Stomach (tissue), 19 donors: ENCODE measurements at places on chromosomes 6 and 20. TPM values are rescaled to one million over a fixed set of nuclear protein-coding genes. Genes with fewer than 3 reads are reported as not detected.
A peak's percentile ranks its signal among the peaks of the same experiment; 100 is the strongest.

DNA sequence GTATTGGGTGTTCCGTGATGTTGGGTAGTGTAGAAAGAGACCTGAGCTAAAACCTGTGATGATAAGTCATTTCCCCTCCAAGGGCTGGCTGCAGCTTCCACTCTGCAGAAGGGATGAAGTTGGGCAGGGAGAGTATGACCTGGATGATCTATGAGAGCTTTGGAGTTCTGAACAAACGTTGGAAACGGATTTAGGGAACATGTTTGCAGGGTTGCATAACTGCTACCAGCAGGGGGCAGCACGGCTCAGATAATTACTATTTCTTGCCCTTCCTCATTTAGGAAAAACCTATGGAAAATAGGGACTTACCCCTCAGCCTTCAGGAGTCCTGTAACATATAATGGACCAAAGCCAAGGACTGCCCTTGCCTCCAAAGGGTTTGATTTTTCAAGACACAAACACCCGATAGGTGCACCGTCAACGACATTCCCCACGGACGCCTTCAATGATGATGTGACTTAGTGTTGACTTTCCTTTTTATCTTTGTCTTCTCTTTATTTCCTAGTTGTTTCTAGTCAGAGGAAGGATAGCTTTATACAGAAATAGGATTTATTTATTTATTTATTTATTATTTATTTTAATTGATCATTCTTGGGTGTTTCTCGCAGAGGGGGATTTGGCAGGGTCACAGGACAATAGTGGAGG is 164.9 kb upstream of the SASH1 start:
- peak; percentile 76 for DNase-seq

Gene PLG
- 3.3 TPM for total RNA-seq

Gene ECHDC1
- 11.9 TPM for total RNA-seq

Gene MUC22
- total RNA-seq = not detected

- no peak for DNase-seq
These were observed 31.1 kb upstream of the DLGAP4 start for GRCh38 chr20:36275011-36275410.

Gene CHD6
- 84.6 TPM for total RNA-seq

DNA sequence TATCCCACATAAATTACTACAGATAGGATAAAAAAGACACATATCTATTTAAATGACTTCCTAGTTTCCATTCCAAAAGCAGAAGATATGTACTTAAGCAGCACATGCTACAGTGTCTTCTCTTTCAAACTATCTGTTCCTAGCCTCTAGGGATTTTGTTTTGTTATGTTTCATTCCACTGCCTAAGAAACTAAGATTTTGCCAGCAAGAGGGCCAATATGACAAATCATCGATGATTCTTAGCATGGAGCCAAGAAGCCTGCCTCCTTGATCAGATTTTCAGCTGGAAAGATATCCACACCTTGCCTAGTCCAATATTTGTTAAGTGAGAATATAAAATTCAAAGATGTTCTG is 7.0 kb downstream of the SNX5 start:
- DNase-seq = no peak

- no peak for DNase-seq
These were observed 71.3 kb upstream of the STXBP5 start for GRCh38 chr6:147132889-147133288.

DNA sequence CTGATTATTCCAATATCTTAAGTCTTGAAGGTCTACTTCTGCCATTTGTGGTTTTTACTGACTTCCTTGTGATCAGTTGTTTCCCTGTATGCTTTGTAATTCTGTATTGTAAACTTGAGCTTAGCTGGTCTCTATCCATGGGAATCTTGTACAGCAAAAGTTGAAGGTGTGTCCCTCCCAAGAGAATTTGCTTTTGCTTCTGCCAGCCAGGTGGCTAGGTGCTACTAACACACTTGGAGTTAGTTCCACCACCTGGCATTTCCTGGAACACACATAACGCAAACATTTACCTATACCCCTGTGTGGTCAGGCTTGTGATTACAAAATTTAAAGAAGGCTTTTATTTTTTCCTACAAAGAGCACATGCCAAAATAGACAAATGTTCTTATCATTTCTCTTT is 141.2 kb downstream of the GRM4 start:
- peak; percentile 55 for DNase-seq

Gene GCLC
- total RNA-seq = 99.1 TPM

- DNase-seq = no peak
These were observed 37.1 kb downstream of the SLC16A10 start for GRCh38 chr6:111124406-111124805.

GRCh38 chr6:169654598-169655391 is 47.0 kb downstream of the WDR27 start:
- DNase-seq = peak; percentile 77

Gene ARMC2
- total RNA-seq = 2.3 TPM

- DNase-seq = no peak
These were observed 10.6 kb downstream of the BFSP1 start for GRCh38 chr20:17520583-17520982.

GRCh38 chr20:39016041-39016440 is 53.9 kb downstream of the DHX35 start:
- no peak for DNase-seq

Gene NMBR
- not detected for total RNA-seq

GRCh38 chr6:37587866-37588734 is 88.4 kb upstream of the CCDC167 start:
- no peak for DNase-seq

DNA sequence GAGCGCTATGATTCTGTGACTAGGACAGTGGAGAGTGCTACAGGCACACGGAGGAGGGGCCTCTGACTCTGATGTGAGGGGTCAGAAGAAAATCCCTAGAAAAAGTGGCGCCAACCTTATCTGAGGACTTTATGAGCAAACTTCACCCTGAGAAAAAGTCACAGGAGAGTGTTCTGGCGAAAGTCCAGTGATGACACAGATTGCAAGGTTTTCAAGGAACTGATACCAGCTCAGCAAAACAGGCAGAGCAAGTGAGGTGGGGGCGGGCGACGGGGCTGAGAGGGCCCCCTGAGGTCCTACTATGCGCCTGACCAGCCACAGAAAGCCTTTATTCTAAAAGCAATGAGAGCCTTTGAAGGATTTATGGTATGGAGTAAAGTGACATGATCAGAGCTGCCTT is 73.3 kb downstream of the SLC22A23 start:
- peak; percentile 63 for DNase-seq

GRCh38 chr6:25028328-25028727 is 92.6 kb upstream of the RIPOR2 start:
- DNase-seq = no peak

Gene CCDC170
- total RNA-seq = 3.6 TPM

DNA sequence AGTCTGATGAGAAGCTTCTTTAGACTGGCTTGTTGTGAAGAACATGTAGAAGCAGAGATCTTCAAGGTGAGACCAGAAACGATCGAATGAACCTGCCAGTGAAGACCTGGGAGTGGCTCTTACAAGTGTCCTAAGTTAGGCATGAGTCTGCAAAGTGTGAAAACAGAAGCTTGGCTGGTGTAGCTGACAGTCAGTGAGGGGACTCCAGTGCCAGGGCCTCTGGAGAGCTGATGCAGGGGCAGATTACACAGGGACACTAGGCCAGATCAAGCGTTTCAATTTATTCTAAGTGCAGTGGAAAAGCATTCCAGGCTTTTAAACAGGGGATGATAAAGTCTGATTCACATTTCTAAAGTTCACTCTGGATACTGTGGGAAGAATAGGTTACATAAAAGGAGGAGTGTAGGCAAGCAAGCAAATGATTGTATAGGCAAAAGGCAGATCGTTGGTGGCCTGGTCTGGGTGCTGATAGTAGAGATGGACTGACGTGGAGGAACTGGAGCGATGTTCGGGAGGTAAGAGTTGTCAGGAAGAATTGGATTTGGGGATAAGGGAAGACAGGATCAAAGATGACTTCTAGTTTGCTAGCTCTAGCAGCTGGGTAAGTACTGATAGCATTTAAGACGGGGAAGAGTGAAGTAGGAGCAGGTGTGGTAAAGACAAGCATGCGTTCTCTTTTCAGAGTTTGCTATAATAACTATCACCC is 133.5 kb downstream of the MAN1A1 start:
- DNase-seq = no peak

DNA sequence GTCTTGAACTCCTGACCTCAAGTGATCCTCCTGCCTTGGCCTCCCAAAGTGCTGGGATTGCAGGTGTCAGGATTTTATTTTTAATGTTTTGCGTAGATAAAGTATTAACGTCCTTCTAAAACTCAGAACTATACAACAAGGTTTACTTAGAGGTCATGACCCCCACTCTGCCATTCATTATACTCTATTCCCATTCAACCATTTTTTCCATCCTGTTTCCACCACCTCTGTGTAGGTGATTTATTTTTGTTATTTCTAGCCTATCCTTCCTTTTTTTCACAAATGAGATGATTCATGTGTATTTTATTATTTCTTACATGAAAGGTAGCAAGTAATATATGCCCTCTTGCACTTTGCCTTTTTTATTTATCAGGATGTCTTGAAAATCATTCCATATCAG is 138.1 kb downstream of the FARS2 start:
- DNase-seq = no peak

DNA sequence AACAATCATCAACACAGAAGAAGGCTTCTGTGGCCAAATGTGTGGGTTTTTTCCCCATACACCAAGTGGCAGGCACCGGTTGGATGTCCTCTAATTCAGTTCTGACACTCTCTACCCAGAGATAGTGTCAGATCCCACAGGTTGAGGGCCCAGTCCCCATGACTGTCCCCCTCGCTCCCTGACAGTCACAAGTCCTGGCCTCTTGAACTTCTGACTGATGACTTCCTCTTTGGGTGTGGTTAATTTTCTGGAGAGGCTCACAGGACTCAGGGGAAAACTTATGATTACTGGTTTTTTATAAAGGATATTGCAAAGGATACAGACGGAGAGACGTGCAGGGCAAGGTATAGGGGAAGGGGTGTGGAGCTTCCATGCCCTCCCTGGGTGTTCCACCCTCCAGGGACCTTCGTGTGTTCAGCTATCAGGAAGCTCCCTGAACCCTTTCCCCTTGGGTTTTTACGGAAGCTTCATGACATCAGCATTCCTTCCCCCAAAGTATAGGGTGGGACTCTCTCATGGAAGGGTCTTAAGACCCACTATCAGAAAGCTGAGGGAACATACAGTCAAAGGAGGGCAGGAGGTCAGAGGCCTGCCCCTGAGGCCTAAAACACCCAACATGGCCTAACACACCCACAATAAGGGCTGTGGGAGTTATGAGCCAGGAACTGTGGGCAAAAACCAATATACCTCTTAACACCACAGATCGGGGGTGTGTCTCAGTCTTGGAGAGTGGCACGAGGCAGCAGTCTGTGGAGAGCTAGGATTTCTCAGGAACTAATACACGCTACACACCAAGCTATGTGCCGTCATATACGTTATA is 33.3 kb downstream of the FARS2 start:
- DNase-seq = no peak

DNA sequence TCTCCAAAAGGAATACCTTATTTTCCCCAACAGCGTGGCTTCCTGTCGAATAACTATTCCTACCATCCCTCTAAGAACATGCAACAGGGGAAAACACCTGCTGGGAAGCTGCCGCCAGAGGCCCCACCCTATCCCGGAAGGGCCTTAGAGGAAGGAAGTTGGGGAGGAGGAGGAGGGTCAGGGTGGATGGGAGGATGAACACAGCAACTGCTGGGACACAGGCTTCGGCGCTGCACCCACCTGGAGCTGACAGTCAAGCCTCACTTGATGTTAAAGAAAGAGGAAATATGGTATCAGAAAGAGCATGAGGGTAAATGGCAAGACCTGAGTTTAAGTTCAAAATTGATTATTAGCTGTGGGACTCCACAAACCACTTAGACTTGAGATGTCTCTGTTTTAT is 36.5 kb upstream of the RPS6KA2 start:
- no peak for DNase-seq

DNA sequence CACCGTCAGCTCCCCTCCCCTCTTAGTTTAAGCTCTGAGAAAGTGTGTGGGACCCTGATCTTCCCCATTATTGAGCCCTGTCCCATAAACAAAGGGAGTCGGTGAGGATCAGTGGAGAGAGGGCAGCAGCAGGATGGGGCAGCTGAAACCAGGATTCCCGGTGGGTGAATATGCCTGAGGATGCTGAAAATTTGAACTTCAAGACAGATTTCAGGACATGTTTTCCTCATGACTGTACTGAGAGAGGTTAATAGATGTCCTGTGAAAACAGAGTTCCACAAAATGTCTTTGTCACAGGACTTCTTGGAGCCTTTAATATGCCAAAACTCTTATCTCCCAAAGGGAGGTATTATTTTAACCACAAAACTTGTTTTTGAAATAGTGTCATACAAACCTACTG is 53.5 kb upstream of the SLC22A16 start:
- DNase-seq = no peak

Gene ZC3H12D
- total RNA-seq = 2.2 TPM

DNA sequence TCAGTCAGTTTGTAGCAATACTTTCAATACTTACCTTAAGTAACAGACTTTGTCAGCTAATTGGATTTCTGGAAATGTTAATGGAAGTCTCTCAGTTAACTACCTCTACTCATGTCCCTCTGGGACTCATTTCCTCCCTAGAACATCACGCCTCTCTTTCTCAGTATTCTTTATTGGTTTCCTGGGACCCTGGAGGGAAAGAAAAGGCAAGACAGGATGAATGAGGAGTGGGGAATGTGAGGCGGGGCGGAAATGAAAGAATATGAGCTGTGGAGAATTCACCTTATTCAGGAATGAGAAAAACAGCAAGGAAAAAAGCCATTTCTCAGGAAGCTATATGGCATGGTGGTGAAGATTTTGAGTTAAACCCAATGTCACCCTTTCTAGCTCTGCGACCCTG is 62.7 kb downstream of the ANKS1A start:
- no peak for DNase-seq

DNA sequence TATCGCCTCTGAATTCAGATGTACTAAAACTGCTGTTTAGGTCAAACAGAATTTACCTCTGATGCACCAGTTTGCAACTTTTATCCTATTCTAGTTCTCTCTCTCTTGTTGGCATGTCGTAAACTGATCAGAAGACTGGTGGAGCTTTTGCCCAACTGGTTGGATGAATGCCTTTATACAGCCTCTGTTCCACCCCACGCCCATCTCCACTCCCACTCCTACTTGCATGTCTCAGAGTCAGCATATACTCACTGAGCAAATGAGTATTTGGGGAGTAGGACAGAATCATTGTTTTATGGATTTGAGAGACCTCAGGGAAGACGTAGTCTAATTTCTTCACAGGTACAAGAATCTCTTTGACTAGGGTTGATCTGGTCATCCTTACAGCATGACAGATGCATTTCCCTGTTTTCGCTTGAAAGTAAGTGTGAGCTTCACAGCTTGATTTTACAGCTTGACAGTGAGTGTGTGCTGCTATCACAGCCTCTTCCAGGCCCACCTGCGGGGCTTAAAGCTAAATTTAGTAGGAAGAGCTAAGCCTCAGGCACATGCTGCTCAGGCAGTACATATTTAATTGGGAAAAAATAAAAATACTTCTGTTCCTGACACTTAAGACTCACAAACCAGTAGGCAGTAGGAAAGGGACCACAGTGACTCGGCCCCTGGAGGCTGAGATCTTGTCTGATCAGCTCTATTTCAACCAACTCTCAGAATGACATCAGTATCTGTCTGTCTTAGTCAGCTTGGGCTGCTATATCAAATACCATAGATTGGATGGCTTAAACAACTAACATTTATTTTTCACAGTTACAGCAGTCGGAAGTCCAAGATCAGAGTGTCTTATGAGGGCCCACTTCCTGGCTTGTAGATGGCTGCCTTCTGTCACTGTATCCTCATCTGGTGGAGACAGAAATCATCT is 30.4 kb downstream of the TRMT6 start:
- no peak for DNase-seq

Gene VGLL2
- not detected for total RNA-seq
